WERI-Rb-1 (cell line): ENCODE measurements at places on chromosomes 13 and 19.

- DNase-seq, result no peak
Measured at GRCh38 chr19:40279120-40279551, 6.0 kb downstream of the AKT2 start.

DNA sequence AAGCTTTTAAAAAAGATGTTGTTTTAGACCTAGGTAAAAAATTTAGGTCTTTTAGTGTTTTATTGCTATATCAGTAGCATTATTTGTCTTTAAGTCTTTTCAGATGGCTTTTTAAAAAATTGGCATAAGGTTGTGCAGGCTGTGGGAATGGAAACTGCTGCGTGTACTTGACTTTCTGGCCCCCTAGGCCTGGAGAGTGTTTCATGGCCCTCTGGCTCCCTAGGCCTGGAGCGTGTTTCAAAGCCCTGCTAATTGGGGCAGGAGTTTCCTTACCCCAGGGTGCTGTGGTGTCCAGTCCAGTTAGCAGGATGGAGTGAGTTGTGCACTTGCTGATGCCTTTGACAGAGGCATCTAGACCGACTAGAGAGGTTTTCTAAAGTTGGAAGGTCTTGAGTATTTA, 23.8 kb downstream of the PRAM1 start:
- no peak for DNase-seq

GRCh38 chr13:107427536-107427935, 787.8 kb downstream of the LIG4 start:
- no peak for DNase-seq

GRCh38 chr19:19382118-19382517, 23.4 kb upstream of the GATAD2A start:
- DNase-seq, result no peak

- DNase-seq, result no peak
Measured at GRCh38 chr19:9622531-9622930, 1.5 kb upstream of the ZNF561 start.

- DNase-seq, result no peak
Measured at GRCh38 chr19:17337675-17338432, 501 bp downstream of the GTPBP3 start.

GRCh38 chr13:114088863-114089262, 43.6 kb downstream of the RASA3 start:
- no peak for DNase-seq

DNA sequence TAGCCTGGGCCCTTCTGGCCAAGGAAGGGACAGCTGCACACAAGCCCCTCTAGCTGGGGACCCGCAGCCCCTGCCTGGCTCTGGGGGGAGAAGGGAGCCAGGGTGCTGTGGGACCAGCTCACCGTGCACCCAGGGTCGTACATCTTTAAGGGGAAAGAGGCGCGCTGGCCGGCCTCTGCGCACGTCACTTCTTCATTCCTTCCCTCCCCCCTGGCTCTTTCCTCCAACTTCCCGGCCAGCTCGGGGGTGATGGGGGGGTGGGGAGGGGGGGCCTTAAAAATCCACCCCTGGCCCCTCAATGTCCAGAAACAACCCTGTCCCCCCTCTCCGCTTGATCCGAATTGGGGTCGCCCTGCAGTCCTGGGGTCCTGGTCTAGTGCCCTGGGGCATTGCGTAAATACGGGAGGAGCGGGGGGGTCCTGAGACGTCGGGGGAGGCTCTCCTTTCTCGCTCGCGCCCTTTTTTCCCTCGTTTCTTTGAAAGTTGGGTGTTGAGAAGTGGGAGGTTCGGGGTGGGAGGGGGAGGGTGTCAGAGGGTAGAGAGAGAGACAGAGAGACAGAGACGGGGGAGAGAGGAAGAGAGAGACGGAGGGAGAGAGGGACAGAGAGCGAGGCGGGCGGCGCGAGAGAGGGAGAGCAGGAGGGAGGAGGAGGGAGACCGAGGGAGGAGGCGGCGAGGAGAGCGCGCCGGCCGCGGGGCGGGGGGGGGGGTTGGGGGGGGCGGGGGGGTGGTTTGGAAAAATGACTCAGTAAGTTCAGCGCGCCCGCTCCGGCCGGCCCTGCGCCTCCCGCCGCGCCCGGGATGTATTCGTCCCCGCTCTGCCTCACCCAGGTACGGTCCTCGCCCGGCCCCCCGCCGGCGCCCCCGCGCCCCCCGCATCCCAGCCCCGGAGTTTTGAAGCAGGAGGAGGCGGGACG, at the start of gene NFIC:
Gene NFIC (plus strand): TSS at position 748 of the 917 bp plus-strand sequence. CDS start 54 bp downstream, at position 802.
- peak; percentile 77 for DNase-seq

DNA sequence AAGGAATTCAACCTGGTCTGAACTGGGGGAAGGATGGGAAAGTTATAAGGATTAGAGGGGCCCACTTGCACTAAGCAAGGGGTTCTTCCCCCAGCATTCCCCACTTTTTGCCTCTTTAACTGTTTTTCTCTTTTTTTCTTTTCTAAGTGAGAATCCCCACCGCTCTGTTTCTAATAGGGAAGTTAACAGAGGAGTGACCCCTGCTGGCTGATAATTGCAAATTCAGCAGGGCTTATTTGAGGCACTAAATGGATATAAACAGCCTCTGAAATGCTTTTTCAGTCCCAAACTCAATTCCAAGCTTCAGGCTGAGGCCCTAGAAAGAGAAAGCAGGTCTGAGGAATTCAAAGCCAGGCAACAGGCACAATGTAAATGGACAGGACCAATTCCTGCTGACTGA, 38.2 kb upstream of the CEACAM21 start:
- no peak for DNase-seq

GRCh38 chr13:98598043-98598442, 21.1 kb upstream of the STK24 start:
- DNase-seq, result no peak

DNA sequence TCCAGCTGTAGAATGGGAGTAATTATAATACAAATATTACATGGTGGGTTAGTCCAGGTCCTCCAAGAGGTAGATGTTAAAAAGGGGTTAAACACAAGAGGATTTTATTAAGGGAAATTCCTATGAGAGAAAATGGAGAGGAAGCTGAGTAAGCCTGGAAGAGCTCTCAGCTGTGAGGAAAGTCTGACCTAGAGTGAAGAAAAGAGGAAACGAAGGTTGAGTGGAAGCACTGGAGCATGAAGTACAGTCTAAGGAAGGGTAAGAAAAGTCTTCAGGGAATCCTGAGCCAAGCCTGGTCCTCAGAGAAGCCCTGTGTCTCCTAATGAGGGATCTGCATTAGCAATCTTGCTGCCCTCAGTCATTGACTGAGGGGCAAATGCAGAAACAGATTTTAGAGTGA, 506.2 kb downstream of the GPC5 start:
- no peak for DNase-seq

DNA sequence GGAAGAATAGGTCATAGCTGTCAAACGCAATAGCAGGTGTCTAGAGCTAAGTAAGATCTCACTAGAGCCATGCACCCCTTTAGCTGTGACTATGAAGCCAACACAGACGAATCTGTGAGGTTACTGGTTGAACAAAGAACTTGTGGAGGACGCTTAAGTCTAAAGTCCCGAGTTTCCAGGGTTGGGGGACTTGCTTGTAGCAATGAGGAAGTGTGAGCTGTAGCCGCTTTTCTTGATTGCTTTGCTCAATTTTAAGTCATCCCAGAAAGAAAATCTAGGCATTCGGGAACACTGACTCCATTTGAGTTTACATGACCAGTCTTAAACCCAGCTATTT, 1.6 kb downstream of the GPC5 start:
- no peak for DNase-seq

DNA sequence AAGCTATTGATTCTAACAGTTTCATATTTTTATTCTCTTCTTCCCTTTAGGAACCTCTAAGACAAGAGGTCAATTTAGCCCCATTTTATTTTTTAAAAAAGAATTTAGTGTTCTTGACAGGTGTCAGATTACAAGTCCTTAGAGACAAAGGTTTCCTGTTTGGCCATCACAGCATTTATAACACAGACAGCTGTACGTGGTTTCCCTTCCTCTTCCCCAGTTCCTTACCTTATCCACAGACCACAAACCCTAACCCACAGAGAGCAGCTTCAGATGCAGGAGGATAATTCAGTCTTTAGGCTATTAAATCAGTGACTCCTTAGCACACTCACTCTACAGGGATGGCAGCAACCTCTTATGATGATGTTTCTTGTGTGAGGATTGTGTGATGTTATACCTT, 1210.1 kb downstream of the DIAPH3 start:
- DNase-seq, result no peak

DNA sequence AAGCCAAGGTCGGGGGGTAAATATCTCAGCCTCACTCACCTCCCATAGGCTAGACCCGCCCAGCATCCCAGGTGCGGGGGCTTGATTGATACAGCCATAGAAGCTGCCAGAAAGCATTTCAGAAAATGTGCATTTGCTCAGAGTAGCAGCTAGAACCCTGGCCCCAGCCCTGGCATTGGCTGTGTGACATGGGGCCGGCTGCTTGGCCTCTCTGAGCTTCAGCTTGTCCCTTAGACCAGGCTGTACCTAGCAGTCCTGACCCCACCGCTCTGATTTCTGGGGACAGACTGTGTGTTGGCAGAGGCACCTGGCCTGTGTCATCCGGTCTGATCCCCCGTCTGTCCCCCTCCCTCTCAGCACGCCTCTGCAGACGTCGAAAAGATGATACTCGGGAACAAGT, 15.4 kb downstream of the RAB8A start:
- DNase-seq, result no peak

DNA sequence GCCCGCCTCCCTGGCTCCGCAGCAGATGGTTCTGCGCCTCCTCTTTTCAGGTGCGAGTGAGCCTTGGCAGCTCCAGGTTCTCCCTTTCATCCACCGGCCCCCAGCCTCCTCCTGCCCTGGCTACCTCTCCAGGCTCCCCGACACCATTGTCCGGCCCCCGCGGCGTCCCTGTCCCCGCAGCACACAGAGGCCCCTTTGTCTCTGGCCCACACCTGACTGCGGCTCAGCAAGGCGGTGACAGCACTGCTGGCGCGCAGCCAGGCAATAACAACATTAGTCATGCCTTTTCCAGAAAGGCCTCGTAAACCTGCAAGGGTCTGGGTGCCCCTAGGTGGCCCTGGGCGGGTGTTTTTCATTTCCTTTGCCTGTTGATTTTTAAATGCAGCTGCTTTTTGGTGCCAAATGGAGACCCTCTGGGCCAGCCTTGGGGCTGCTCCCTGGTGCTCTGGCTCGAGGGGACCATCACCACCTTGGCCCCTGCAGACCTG, 73.2 kb upstream of the MEDAG start:
- DNase-seq, result no peak

DNA sequence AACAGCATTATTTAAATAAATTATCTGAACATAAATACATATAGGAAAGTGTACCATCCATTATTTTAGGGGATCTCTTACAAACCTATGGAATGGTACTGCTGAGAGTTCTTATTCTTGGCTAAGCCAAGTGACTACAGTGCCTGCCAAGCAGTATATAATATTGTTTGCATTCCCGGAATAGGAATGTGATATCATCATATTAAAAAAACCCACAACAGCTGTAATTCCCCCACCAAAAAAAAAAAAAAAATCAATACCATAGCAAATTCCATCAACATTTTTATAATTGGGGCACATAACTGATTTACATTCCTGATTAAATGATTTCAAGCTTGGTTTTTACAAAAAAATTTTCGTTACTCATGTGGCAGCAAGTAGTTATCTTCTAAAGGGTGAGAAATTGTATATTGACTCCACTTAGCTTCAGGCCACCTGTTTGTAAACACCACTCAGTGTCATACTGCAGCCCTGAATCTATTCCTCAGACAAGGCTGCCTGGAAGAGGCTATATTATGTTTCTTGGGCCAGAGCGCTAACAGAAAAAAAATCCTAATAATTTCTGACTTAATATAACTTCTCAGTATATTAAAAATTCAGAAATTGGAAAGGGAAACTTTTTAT, 278.1 kb downstream of the DNAJC15 start:
- DNase-seq, result no peak

GRCh38 chr13:77048681-77049080, 21.7 kb upstream of the FBXL3 start:
- no peak for DNase-seq

DNA sequence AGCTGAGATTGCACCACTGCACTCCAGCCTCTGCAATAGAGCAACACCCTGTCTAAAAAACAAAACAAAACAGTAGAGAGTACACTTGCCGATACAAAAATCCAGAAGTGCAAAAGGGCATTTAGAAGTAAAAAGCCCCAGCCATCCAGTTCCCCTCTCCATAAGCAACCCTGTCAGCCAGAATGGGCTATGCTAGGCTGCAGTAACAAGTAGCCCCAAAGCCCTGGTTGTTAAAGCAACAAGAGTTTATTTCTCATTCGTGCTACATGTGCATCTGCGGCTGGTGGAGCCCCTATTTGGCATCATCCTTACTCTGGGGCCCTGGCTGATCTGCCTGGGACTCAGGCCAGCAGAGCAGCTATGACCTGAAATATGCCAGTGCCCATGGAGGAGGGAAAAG, 16.9 kb upstream of the UBE2S start:
- no peak for DNase-seq

DNA sequence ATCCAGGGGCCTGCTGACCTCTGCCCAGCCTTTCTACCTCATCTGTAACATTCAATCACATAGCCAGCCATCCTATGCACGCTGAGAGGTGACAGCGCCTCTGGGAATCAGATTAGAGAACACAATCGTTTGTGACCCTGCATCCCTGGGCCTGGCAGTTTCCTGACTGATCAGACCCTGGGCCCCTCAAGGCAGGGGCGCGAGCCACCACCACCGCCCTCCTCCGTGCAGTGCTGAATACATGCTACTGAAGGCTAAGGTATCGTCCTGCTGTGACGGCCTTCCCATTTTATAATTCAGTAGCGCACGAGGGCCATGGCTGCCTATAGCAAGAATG, 1.3 kb downstream of the TMTC4 start:
- peak; percentile 46 for DNase-seq

DNA sequence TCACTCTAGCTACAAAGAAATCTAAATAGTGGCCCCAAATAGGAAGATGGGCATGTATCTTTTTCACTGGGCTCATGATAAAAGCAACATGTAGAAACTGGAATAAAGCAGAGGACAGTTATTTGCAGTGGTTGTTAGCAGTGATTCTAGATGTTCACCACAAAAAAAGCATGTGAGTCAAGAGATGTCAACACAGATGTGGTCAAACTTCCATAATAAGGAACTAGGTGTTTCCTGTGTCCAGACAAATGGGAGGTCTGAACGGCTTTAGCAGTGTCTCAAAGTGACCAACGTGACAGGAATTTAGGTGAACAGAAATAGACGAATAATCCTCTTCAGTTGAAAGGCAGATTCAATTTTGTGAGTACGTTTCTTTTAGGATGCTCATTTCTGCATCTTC, 162.7 kb downstream of the TBC1D4 start:
- DNase-seq, result no peak

GRCh38 chr13:111399334-111399733, 78.9 kb downstream of the TEX29 start:
- no peak for DNase-seq
